ENCODE measurements at places on chromosomes 4 and X.
A peak's percentile ranks its signal among the peaks of the same experiment; 100 is the strongest.

DNA sequence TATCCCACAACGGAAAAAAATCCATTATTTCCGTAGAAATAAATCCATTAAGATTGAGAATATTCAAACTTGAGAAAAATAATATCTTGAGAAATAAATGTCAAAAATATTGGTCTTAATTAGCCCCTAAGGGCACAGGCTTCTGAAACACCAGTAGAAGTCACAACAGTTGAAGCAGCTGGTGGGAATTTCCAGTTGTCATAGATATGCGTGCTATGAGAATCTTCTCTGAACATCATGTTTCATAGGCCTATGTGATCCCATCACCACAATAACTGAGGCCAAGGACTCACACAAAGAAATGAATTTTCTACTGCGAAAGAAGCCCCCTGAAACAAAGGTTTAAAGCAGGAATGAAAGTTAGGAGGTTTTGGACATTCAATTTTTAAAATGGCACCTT lies 292.0 kb downstream of the DTHD1 start:
- no peak for DNase-seq

- no peak for DNase-seq
Measured at GRCh38 chrX:68261060-68261672, 172.1 kb downstream of the OPHN1 start.

DNA sequence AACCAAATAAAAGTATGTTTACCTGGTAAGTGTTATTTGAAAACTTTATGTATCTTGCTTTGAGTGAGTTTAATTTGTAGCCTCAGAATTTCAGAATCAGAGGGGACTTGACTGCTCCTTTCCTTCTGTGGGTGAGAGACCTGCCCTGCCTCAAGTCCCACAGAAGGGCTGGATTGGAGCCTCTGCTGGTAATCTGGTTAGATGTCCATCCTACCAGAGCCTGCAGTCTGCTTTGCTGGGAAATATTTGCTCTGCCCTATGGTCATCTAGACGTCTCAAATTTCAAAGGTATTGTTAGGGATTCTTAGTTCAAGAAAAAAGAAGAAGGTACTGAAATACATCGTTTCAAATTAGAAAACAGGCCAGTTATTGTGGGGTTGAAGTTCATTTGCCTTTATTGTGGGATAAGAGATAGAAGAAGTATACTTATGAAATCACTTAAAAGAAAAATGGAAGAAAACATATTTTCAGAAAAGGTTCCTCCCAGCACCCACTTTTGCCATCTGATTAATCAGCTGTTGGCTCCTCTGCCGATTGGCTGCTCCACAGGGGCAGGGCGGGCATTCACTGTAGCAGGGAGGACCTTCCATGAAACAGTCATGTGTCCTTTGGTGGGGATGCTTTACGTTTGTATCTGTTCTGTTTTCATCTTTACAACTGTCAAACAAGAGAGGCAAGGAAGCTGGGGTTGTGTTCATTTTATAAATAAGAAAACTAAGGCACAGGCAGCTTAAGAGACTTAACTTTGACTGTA lies 73.3 kb upstream of the TLR2 start:
- no peak for DNase-seq

GRCh38 chrX:97790850-97791249 lies 907.1 kb downstream of the RPA4 start:
- DNase-seq: no peak

- DNase-seq: no peak
Measured at GRCh38 chr4:141768954-141769353, 132.6 kb downstream of the IL15 start.

DNA sequence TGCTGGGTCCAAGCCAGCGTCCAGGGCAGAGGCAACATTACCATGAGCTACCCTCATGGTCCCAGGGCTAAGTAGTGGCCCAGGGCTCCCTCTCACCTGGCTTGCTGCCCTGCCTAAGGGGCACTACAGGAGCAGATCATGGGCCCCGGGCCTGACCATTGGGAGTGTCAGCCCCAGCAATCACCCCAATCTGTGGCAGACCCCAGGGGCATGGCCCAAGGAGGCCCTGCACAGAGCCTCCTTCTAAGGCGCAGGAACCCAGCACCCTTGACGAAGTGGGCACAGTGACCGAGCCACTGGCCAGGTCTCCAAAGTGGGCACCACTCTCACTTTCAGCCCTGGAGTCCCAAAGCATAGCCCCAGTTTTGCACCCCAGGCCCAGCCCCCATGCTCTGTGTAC lies 667.1 kb downstream of the SH3BGRL start:
- DNase-seq: no peak

- DNase-seq: no peak
Measured at GRCh38 chr4:26942871-26943270, 82.2 kb downstream of the STIM2 start.

DNA sequence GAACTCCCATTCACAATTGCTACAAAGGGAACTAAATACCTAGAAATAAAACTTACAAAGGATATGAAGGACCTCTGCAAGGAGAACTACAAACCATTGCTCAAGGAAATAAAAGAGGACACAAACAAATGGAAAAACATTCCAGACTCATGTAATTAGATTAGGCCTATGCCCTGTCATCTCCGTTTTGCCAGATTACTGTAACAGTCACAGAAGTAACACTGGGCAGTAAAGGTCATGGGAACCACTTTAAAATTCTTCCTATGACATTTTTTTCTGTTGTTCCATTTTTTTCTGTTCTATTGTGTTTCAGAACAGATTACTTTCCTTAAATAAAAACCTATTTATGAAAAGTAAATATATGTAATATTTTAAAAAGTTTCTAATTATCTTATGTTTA lies 199.4 kb upstream of the CENPE start:
- DNase-seq: no peak

DNA sequence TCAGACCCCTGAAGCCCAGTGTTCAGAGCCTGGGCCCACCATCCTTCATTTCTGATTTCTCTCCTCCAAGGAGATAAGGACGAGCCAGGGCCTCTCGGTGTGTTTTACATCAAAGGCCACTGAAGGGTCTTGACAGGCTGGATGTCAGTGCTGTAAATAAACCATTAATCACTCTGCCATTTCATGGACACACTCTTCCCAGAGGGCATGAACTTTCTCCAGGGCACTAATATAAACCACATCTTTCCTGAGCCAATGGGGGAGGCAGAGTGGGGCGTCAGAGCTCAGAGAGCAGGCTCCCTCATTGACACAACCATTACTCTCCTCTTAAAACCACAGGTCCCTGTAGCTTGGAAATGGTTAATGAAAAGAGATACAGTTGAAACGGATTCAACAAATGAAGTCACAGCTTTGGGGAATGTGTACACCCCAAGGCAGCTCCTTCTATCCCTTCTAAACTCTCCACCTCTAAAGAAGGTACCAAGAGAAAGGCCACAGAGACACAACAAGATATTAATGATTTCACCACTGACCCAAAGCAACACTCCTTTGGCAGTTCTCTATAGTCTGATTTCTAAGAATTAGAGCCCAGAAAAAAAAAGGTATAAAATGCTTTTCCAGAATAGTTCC lies 200.6 kb downstream of the CHIC2 start:
- DNase-seq: no peak

GRCh38 chrX:133364865-133365264 lies 50.4 kb downstream of the GPC4 start:
- DNase-seq: no peak

DNA sequence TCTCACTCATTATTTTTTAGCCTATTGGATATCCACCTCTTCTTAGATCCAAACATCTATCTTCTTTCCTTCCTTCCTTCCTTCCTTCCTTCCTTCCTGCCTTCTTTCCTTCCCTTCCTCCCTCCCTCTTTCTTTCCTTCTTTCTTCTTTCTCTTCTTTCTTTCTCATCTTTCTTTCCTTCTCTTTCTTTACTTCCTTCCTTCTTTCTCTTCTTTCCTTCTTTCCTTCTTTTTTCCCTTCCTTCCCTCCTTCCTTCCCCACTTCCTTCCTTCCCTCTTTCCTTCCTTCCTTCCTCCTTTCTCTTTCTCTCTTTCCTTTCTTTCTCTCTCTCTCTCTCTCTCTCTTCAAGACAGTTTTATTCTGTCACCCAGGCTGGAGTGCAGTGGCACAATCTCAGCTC lies 1239.8 kb downstream of the PCDH7 start:
- DNase-seq: no peak

- no peak for DNase-seq
Measured at GRCh38 chrX:72307646-72308051, 1.9 kb upstream of the CITED1 start.

- DNase-seq: no peak
Measured at GRCh38 chr4:182697094-182697493, 220.1 kb downstream of the DCTD start.

- no peak for DNase-seq
Measured at GRCh38 chrX:10971176-10971575, 140.0 kb upstream of the HCCS start.

DNA sequence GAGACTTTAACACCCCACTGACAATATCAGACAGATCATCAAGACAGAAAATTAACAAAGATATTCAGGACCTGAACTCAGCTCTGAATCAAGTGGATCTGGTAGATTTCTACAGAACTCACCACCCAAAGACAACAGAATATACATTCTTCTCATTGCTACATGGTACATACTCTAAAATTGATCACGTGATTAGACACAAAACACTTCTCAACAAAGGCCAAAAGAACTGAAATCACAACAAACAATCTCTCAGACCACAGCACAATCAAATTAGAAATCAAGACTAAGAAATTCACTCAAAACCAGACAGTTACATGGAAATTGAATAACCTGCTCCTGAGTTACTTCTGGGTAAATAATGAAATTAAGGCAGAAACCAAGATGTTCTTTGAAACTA lies 49.6 kb downstream of the DACH2 start:
- DNase-seq: no peak

DNA sequence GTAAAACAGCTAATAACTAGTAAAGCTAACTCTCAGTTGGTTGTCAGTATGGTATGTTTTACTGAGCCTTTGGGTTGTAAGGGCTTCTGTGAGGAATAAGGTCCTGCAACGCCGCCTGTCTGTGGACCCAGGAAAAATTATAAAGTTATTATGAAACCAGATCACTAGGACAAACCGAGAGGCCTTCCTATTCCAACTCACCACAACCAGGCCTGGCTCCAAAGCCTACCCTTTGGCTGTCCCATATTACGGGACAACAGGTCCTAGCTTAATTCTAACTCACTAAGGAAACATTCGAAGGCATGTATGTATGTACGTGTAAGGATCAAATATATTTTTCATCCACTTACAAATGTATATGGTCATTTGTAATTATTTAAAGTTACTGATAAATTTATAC lies 1.4 kb downstream of the ANKRD17 start:
- peak; percentile 38 for DNase-seq

GRCh38 chr4:11313157-11313943 lies 115.3 kb downstream of the HS3ST1 start:
- no peak for DNase-seq

DNA sequence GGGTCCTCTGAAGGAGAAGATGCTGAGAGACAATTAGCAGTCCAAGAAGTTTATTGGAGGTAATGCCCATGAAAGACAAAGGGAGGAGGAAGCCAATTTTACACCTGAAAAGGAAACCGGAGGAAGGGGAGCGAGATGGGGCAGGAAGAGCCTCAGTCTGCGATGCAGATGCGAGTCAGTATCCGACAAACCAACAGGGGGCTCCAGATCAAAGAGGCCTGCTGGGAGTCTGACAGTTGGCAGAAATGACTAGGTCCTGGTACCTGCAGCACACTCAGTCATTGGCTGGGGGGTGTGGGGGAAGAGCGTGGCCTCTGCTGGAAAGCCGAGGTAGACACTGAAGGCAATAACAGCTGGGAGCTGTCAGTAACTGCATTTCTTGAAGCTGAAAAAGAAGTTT lies 231.1 kb upstream of the CENPE start:
- DNase-seq: no peak

- no peak for DNase-seq
Measured at GRCh38 chrX:96837808-96838207, 45.9 kb upstream of the RPA4 start.

DNA sequence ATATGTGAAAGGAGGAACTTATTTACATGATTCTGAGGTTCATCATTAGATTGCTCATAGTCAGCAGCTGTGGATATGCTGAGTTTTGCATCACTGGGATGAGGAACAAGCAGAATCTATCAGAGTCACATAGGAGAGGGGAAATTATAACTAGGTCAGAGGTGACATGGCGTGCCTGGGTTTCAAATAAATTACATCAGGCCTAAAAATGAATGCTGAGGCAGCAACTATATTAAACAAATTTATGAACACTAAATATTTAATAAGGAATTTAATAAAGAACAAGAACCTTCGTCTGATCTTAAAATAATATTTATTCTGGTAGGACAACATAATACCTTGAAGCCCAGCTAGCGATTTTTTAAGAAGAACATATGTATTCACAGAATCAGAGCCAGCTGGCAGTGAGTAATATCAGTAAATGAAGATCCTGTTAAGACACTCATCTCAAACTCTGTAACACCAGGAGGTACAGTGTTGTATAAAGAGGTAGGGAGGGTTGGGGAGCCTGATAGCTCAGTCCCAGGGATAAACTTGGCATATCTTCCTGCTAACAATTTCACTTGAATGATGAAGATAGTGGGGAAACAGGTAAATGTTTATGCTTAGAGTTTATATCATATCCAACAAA lies 60.9 kb upstream of the HS3ST1 start:
- DNase-seq: no peak

- DNase-seq: no peak
Measured at GRCh38 chr4:183443655-183444213, 702 bp upstream of the CDKN2AIP start.

- no peak for DNase-seq
Measured at GRCh38 chr4:38154252-38154651, 194.1 kb downstream of the PTTG2 start.

Measured in activated gamma-delta T cell treated with anti-CD3 and anti-CD28 coated beads, Interleukin-2, amount 50 U/mL, for 16 hours (primary cell).